ENCODE measurements at places on chromosomes 11 and 22. TPM values are rescaled to one million over a fixed set of nuclear protein-coding genes. Genes with fewer than 3 reads are reported as not detected.

The EML3 gene
- total RNA-seq = 20.3 TPM

The SAA2 gene
- total RNA-seq = not detected

The MS4A3 gene
- total RNA-seq = not detected

The OR4S2 gene
- not detected for total RNA-seq

The ZNF280B gene
- 1.6 TPM for total RNA-seq

The SOX6 gene
- total RNA-seq = 5.9 TPM

The FAT3 gene
- total RNA-seq = 0.22 TPM

Measured in placental pericyte (primary cell).